ENCODE measurements at places on chromosomes 2 and 18.

DNA sequence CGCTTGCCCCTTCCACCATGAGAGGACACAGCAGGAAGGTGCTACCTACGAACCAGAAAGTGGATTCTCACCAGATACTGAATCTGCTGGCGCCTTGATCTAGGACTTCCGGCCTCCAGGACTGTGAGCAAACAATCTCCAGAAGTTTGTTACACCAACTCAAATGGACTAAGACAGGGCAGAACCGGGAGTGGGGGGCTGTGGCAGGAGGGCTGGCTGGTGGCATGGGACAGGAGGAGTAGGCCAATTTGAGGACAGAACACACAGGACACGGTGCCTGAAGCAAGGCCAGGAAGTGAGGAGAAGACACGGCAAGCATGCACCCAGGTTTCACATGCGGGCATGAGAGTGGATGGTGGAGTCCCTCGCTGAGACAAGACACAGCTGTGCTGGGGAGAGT is 40.1 kb downstream of the CRACDL start:
- no peak for DNase-seq

DNA sequence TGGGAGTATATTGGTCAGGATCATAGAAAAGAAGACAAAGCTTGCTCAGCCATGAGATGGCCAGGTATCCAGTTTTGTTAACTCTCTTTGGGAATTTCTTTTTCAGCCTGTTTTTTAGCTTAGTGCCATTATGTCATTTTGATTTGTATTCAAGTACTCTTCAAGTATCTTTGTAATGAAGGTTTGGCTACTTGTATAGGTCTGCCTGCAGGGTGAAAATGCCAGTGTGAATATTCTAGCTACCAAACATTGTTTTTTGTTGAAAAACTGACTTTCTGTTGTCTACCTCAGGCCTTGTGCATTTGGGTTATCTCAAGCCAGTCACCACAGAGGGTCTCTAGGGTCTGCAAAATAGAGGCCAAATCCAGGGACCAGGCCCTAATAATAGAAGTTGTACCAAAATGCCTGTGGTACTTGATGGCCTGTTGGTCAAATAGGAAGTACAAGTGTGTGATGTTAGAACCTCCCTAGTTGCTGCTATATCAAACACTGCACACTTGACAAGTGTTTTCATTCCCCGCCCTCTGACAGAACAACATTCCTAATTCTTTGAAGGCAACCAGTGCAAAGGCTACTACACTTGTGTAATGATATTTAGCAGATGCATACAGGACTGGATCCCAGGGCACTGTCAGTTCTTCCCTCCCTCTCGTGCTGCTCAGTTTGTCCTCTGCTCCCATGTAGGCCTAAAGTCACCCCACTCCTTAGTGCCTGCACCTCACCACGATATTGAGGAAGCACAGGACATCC is 36.4 kb downstream of the RNMT start:
- no peak for DNase-seq

GRCh38 chr18:1421502-1421901 is 516.8 kb downstream of the ADCYAP1 start:
- no peak for DNase-seq

DNA sequence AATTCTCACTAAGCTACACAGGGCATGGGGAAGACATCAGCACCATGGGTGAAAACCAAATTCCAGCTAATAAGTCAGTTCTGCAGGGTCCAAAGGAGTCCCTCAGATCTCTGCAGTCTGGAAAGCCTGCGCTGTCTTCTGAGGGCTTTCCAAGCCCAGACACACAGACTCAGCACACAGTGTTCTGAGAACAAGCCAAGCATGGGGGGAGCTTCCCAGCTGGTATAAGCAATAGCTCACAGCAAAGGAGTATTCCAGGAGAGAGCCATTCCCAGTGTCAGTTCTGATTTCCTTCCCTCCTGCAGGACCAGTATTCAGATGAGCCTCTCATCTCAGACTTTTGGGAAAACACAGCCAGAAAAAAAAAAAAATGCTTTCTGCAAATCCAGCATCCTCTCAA is 370.8 kb downstream of the TNS1 start:
- DNase-seq = no peak
